GM23338 (cell line): ENCODE measurements at places on chromosomes 4 and X.

DNA sequence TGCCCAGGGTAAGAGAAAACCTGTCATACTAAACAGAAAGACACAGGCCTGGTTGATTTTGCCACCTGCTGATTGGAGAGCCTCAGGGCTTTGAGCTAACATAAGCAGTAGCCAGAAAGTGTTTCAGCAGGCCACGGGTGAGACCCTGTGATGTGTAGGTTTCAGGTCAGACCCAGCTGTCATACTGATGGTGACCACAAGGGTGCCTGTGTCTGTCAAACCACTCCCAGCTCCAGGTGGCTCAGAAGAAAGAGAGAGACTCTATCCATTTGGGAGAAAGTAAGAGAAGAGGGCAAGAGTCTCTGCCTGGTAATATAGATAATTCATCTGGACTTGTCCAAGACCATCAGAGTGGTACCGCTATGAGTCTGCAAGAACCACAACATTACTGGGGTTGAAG is 72.8 kb upstream of the NLRP2B start:
- peak; percentile 38 for DNase-seq

DNA sequence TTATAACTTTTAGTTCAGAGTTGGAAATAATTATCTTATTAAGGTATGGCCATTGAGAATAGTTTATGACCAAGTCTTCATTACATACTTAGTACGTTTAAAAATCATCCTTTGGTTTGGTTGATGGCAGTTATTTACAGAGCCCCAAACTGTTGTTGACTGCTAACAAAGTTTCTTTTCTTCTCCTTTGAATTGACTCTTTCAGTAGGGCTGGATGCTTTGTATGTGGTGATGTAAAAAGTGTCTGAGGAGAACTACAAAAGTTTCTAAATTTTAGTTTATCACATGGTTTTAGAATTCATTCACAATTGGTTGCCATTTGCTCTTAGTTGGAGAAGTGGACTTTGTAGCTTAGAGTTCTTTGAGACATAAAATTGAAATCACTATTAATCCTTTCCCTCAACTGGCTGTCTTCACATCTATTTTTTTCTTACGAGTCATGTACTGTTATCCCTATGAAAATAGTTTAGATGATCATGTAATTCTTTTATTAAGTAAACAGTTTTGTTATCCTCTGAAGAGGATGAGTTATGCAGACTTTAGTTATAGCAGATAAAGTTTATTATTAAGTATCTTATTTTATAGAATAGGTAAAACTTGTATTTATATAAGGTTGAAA is 14.8 kb downstream of the PTPN13 start:
- no peak for DNase-seq

DNA sequence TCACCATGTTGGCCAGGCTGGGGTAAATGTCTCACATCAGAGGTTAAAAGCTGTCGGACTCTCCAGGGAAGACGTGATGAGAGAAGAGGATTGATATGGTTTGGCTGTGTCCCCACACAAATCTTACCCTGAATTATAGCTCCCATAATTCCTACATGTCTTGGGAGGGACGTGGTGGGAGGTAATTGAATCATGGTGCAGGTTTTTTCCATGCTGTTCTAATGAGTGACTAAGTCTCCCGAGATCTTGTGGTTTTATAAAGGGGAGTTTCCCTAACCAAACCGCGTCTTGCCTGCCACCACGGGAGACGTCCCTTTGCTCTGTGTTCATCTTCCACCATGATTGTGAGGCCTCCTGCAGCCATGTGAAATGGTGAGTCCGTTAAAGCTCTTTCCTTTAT is 64.4 kb downstream of the ASMT start:
- peak; percentile 31 for DNase-seq

DNA sequence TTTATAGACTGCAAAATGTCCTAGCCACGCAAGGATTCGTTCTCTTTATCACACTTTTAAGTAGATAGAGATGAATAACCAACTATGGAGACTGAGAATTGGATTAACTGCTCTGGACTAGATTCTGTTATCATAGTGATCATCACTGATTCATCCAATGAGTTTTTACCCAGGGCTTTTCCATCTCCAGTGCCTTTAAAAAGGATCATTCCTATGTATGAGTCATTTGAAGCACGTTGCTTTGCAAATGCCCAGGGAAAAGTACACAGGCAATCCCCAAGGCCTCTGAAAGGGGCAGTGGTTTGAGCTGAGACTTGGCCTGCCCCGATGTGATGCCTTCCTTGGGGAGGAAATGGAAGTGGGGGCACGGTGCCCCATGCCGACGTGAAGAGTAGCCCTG is 122.7 kb upstream of the PSAPL1 start:
- DNase-seq = no peak

- no peak for DNase-seq
These were observed 43.5 kb downstream of the SRPX2 start for GRCh38 chrX:100687546-100687945.

- DNase-seq = peak; percentile 48
These were observed 21.0 kb upstream of the TMSB15B start for GRCh38 chrX:103941201-103941975.

DNA sequence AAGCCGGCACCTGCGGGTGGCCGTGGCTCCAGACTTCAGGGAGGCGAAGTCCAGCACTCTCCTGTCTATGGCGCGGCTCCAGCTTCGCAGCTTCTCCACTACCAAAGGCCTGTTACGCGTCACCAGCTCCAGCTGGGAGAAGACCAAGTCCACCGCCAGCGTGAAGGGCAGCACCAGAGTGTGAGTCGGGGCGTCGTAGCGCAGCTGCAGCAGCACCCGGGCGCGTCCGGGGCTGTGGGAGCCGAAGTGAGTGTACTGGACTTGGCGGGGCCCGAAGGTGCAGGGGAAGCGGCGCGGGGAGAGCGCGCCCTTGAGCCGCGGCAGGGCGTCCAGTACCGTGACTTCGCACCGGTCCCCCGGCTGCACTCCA is 444 bp downstream of the FREM3 start:
- peak; percentile 61 for DNase-seq

DNA sequence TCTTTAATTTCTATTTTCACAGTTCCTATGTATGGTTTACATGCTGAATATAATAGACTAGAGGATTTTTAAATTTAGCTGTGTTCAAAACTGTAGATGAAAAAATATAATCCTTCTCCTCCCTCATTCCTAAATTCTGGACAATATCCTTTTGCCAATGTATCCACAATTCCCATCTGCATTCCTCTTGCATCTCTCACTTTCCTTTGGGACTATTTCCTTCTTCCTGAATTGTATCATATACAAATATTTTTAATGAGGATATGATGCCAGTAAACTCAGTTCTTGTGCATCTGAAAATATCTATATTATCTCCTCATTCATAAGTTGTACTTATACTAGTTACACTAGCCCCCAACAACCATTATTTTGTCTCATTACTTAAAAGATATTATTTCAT is 46.7 kb downstream of the DDX60L start:
- DNase-seq = no peak

DNA sequence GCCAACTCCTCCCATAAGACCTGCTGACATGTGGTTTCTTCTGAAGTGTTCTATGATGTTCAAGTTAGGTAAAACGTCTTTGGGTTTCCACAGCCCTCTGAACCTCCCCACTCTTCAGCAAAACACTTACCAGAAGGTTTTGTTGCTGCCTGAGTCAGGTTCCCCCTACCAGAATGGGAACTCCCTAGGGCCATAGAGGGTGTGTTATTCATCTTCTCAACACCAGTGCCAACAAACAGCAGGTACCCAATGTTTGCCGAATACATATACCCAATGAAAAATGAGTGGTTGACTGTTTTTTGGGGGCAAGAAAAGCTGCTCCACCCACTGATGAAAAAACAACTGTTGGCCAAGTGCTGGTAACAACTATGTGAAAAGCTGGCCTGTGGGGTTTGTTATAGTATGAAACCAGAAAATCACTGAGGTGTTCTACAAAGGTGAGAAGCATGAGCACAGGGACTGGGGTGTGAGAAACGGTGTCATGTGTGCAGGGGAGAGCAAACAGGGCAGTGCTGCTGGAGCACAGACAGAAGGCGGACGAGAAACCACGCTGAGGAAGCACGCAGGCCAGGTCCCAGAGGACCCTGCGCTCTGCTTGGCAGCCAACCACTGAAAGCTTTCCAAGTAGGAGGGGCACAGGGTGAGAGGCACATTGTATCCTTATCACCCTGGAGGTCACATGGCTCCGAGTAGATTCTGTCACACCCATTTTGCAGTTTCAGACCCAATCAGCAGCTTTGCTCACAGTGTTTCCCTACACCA is 28.8 kb downstream of the ATP8A1 start:
- peak; percentile 12 for DNase-seq

- peak; percentile 0 for DNase-seq
These were observed 122.1 kb upstream of the DIPK2B start for GRCh38 chrX:45322820-45323219.

- peak; percentile 73 for DNase-seq
These were observed 115.1 kb downstream of the CAMK2D start for GRCh38 chr4:113646442-113646822.

- DNase-seq = no peak
These were observed at the start of gene SRPX2 for GRCh38 chrX:100643956-100644860. Gene SRPX2 (plus strand): TSS chrX:100644199. CDS start chrX:100646323, 2,124 bp downstream.

DNA sequence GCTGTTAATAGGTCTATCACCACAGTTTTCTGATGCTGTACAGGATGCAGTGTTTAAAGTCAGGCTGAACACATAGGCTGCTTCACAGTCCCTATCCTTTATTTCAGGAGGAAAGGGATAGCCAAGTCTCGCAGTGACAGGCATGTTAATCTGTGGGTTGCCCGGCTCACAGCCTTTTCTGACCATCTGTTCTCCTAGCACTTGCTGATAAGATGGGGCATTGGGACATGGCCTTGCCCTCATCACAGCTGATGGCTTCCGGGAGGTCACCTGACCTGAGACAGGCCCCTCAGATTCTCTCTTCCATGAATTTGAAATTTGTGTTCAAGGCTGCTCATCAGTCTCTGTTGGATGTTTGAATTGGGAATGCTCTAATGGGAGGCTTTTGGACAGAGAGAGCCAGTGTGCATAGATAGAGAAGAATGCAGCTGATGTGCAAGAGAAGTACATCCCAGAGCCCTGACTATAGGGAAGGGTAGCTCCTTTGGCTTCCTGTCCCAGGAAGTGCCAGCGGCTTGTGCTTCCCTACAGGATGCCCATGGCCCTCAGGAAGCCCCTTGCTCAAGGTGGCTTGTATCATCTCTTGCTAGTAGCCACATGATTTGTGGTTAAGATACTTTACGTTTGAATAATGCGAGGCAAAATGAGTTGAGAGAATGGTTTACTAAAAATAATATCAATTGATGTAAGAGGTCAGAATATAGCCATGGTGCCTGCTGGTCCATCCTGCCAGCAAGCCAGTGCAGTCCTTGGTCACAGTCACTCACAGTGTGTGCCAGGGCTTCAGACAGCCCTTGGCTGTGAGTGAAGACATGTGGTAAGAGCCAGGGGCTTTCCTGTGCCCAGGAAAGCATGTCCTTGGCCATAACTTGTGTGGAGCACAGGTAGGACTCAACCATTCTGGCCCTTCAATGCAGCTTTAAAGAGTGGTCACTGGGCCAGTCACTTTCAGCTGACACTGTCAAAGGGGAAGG is 88.6 kb downstream of the TSPAN7 start:
- no peak for DNase-seq

- DNase-seq = no peak
These were observed 56.7 kb downstream of the IGFBP7 start for GRCh38 chr4:57053508-57053907.

DNA sequence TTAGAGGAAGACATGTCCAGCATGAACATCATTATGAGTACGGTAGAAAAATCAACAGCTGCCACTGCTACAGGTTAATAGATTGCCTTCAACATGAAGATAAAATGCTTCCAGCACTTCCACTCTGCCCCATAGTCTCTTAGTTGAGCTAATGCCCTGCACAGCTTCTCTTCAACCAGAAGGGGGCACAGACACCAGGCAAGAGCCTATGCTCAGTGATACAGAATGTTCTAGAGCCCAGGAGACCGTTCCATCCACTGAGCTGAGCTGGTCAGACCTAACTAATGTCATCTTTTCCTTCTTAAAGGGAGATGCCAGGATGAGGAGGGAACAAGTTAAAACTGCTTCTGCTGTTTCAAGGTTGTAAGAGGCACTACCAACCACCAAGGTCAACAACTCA is 42.2 kb downstream of the SMIM10L2A start:
- peak; percentile 30 for DNase-seq

- DNase-seq = no peak
These were observed 83.1 kb downstream of the FAM53A start for GRCh38 chr4:1600811-1601532.

DNA sequence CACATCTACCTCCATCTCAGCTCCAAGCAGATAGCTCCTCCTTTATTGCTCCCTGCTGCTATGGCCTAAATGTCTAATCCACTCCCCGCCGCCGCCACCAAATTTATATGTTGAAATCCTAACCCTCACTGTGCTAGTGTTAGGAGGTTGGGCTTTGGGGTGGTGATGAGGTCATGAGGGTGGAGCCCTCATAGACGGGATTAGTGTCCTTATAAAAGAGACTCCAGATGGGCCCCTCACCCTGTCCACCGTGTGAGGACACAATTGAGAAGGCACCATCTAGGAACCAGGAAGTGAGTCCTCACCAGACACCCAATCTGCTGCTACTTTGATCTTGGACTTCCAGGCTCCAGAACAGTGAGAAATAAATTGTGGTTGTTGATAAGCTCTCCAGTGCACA is 13.6 kb upstream of the TBC1D14 start:
- DNase-seq = no peak

GRCh38 chr4:6198768-6199421 is 1.5 kb downstream of the JAKMIP1 start:
- DNase-seq = peak; percentile 83

DNA sequence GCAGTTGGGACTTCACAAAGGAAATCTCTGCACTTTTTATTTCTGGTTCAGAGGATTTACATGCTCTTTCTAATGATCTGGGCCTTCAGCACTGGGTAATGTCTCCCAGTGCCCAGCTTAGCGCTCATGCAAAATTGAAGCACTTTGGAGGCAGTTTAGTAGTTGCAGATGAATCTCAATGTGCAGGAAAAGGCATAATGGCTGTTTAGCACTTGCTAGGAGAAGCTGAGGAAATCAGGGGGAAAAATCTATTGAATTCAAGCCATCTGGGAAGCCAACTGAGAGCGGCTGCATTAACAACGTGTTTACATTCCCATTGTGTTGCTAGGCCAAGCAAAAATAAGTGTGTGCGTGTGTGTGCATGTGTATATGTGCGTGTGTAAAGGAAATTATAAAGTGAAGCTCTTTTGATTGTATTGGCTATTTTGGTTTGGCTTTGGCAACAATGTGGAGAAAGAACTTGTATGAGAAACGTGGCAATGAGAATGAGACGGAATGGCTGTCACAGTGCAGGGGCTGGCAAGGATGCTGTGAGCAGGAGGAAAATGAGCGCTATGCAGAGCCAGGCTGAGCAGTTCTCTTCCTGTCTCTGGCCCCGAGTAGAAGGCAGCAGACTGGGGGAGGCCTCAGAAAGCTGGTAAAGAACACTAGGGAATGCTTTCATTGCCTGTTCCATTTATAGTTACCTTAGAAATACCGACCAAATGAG is 231.5 kb downstream of the UNC5C start:
- peak; percentile 3 for DNase-seq

- no peak for DNase-seq
These were observed 39.5 kb upstream of the ZFX start for GRCh38 chrX:24110069-24110468.

GRCh38 chrX:134932528-134933217 is 58.1 kb upstream of the SMIM10 start:
- DNase-seq = no peak

- peak; percentile 85 for DNase-seq
These were observed 70.1 kb downstream of the MID1IP1 start for GRCh38 chrX:38871129-38872029.

- DNase-seq = no peak
These were observed 441.9 kb downstream of the SPRY1 start for GRCh38 chr4:123838474-123838873.

GRCh38 chrX:139831675-139832456 is 101.0 kb downstream of the ATP11C start:
- DNase-seq = peak; percentile 32
